ENCODE measurements at places on chromosomes 6 and 20. TPM values are rescaled to one million over a fixed set of nuclear protein-coding genes. Genes with fewer than 3 reads are reported as not detected.

The TCF21 gene
- total RNA-seq: not detected

The PLA2G7 gene
- total RNA-seq: 0.36 TPM

The GABRR1 gene
- total RNA-seq: not detected

The DAAM2 gene
- total RNA-seq: 46.9 TPM

The C4A gene
- total RNA-seq: 7.2 TPM

The FAM217A gene
- not detected for total RNA-seq

The RUNX2 gene
- 35.4 TPM for total RNA-seq

The TBC1D7 gene
- 25.3 TPM for total RNA-seq

The HRH3 gene
- total RNA-seq: not detected

The POPDC3 gene
- total RNA-seq: 32.6 TPM

The RIMS1 gene
- total RNA-seq: 8.3 TPM

The DACT2 gene
- not detected for total RNA-seq

The TSPYL4 gene
- 23.9 TPM for total RNA-seq

The NNAT gene
- not detected for total RNA-seq

The UBE2C gene
- total RNA-seq: 2.5 TPM
